ENCODE measurements at places on chromosomes 11 and 22.

DNA sequence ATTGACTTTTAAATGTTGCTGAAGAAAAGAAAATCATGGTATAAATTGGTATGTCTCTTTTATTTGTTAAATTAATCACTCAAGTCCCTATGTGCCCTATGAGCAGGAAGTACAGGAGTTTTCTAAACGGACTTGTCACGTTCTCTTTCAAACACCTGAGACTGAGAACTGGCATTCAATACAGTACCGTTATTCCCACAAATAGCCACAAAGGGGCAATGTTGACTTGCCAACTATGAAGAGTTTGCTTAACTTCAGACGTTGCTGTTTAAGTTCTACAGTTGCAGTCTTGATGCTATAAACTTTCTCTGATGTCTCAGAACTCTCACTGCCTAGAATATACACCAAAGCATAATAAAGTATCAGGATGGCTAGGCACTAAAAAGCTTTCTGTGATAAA, 7.6 kb downstream of the OR56A1 start:
- DNase-seq = no peak

DNA sequence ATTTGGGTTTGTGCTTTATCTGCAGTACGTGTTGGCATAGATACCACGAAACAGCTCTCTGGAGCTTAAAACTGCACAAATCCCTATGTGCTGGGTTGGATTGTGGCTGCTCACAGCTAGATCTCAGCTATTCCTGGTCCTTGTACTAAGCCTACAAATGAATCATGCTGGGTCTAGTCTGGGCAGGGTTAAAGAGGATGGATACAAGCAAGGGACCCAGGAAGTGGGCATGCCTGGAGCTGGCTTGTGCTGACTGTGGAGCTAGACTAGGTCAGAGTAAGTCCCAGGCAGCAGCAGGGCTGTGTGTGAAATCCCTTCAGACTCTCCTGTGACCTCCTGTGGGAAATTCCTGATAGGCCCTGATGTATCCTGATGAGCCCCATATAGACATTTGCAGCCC, 3.9 kb upstream of the E2F8 start:
- no peak for DNase-seq

DNA sequence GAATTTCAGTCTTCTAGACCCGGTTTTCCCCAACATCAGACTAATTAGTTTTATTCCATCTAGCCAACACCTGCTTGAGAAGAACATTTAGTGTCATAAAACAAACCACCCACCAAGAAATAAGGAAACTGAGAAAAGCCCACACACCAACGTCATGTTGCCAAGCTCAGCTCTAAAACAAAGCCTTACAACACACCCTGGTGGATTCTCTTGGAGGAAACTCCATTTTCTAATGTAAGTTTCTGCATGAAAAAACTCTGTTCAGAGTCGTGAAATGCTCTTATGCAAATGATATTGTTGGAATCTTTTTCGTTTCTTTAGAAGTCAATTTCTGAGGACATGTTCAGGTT, 105.0 kb upstream of the RAG2 start:
- no peak for DNase-seq

DNA sequence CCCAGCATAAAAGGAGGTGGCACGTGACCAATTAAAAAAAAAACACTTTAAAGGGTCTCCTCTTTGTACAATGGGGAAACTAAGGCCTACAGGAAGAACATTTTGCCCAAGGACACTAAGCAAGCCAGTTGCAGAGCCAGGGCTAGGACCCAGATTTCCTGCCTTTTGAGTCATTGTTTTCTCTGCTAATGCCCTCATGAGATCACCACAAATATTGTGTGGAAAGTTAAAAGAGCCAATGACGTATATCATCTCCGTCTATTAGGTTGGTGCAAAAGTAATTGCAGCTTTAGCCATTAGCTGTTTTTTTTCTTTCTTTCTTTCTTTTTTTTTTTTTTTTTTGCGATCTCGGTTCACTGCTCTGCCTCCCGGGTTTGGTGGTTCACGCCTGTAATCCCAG, 24.1 kb upstream of the LRRC32 start:
- DNase-seq = no peak

GRCh38 chr11:75725547-75726320, 8.1 kb downstream of the MOGAT2 start:
- DNase-seq = no peak

GRCh38 chr11:94762208-94762607, 5.9 kb upstream of the AMOTL1 start:
- DNase-seq = no peak

GRCh38 chr11:69335781-69336405, 41.9 kb downstream of the MYEOV start:
- DNase-seq = no peak

GRCh38 chr11:107017433-107018218, 650 bp downstream of the GUCY1A2 start:
- DNase-seq = no peak

- DNase-seq = no peak
Measured at GRCh38 chr11:115092516-115092915, 411.7 kb downstream of the CADM1 start.

- no peak for DNase-seq
Measured at GRCh38 chr11:121134741-121135312, 33.8 kb downstream of the TECTA start.

- no peak for DNase-seq
Measured at GRCh38 chr11:12540075-12540680, 134.0 kb upstream of the TEAD1 start.

- no peak for DNase-seq
Measured at GRCh38 chr11:2748061-2748813, 48.4 kb upstream of the KCNQ1OT1 start.

- DNase-seq = no peak
Measured at GRCh38 chr22:23638611-23639010, 6.5 kb upstream of the DRICH1 start.

DNA sequence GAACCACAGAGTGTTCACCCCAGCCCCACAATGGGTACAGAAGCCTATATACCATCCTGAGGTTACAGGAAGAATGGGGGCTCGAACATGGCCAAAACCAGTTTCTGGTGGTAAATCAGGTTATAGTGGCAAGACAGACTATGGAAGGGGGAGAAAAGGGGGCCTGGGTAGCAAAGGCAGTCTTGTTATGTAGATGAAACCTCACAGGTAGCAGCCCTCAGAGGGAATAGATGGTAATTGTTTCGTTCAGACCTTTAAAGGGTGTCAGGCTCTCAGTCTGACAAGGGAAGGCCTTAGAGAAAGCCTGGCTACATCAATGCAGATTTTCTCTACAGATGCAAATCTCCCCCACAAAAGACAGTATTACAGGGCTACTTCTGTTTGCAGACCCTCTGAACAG, 3.4 kb downstream of the CAPN1 start:
- DNase-seq = no peak
